ENCODE measurements at places on chromosomes 7 and 10.
A peak's percentile ranks its signal among the peaks of the same experiment; 100 is the strongest.

DNA sequence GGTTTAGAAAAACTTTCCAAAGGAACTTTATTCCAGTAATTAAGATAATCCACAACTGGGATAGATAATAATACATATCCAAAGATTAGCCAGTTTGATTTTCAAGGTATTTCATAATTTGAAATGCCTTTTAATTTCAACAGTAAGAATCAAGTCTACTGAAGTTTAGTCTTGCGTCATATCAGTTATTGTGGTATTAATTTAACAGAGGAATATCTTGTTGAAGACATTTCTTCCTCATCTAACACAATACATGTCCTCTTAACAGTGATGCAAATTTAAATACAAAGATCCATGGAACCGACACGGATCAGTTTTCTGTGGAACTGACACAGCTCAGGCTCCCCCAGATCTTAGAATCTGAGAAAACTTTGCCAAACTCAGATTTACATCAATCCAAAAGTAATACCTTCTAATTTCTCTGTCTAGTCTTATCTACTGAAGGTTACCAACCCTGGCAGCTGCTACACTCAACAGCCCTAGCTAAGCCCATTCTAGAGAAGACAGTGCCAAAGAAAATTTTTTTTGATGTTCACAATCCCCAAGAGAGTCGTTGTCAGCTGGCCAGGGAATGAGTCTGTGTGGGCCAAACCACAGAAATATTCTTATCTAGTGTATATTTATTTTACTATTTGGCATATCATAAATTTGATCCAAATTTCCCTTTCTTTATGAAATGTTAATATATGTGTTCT lies 365.2 kb upstream of the MEOX2 start:
- no peak for DNase-seq

DNA sequence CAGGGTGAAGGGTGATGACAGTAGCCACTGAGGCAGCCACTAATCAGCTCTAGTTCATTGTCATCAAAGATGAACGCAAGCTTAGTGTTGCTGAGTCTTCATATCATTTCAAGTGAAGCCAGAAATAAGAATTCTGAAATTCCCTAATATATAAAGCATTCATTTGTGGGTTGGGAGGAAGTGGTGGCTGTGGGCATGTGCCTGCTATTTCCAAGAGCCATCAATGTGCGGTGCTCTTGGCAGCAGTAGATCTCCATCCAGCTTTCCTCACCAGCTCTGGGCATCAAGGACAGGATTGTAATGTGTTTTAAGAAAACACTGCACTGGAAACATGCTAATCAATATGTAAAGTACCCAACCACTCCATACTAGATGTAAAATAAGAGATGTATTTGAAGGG lies 202.5 kb upstream of the AHR start:
- DNase-seq: no peak

GRCh38 chr7:100091411-100092181 lies 2.8 kb downstream of the COPS6 start:
- DNase-seq: no peak

DNA sequence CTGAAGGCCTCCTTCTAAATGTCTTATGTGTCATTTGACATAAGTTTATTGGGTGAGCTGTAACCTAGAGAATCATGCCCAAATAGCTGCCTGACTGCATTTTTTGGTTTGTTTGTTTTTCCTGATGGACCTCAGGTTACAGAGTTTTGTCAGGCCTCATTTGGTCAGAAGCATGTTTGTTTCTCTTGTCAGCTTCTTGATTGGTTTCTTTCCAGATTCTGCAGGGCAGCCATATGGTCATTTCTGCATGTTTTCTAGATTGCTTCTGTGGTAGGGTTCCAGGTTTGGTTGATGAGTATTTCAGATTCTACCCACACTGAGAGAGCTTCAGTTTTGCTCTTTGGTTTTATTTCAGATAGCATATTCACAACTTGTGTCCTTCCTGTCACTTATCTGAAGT lies 28.0 kb downstream of the GLCCI1 start:
- DNase-seq: no peak

- no peak for DNase-seq
These were observed 38.6 kb downstream of the TRIL start for GRCh38 chr7:28919510-28919909.

- DNase-seq: peak; percentile 94
These were observed 1.1 kb downstream of the VIM start for GRCh38 chr10:17229016-17229716.

GRCh38 chr7:95342642-95343307 lies 18.4 kb upstream of the PON1 start:
- no peak for DNase-seq

- no peak for DNase-seq
These were observed 218.2 kb downstream of the CCDC3 start for GRCh38 chr10:12783293-12783692.
